Lower leg skin (tissue), 4 donors: ENCODE measurements at places on chromosomes 16 and 17. TPM values are rescaled to one million over a fixed set of nuclear protein-coding genes. Genes with fewer than 3 reads are reported as not detected.
A peak's percentile ranks its signal among the peaks of the same experiment; 100 is the strongest.

- no peak for DNase-seq
Observed at GRCh38 chr16:79089735-79090284, 510.7 kb downstream of the MAF start.

DNA sequence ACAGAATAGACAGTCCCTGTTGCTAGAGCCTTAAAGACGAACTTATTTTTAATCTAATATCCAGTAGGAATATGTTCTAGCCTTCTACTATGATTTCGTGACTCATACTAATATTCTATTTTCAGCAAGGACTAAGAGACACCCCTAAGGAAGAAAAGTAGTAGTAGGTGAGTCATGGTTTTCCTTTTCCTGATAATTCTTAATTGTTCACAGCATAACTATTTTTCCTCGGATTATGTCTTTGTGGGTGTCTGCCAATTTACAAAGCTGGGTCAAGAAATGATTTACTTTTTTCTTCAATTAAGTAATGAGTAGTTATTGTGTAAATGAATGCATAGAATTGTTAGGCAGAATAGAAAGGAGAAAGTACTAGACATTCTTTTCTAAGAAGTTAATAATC is 292.2 kb downstream of the TOX3 start:
- no peak for DNase-seq

- no peak for DNase-seq
Observed at GRCh38 chr17:7440113-7440833, 961 bp downstream of the FGF11 start.

GRCh38 chr16:29915590-29916247 is 10.3 kb downstream of the KCTD13 start:
- no peak for DNase-seq

SGCA gene
- total RNA-seq: 2.6 TPM

DNA sequence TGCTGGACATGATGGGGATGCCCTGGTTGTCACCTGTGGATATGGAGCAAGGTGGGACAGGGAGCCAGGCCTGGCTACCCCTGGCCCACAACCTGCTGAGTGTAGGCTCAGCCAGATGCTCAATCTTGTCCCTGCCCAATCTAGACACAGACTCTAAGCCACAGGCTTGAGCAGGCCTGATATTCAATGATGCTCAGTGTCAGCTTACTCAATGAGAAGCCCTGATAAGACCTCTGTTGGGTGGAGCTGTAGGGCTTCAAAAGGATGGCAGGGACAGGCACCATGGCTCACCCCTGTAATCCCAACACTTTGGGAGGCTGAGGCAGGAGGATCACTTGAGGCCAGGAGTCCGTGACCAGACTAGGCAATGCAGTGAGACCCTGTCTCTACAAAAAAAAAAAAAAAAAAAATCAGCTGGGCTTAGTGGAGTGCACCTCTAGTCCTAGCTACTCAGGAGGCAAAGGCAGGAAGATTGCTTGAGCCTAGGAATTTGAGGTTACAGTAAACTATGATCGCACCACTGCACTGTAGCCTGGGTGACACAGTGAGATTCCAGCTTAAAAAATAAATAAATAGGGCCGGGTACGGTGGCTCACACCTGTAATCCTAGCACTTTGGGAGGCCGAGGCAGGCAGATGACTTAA is 3.4 kb downstream of the LCAT start:
- no peak for DNase-seq

KRT27 gene
- total RNA-seq: not detected

KRT9 gene
- total RNA-seq: 0.91 TPM

DNA sequence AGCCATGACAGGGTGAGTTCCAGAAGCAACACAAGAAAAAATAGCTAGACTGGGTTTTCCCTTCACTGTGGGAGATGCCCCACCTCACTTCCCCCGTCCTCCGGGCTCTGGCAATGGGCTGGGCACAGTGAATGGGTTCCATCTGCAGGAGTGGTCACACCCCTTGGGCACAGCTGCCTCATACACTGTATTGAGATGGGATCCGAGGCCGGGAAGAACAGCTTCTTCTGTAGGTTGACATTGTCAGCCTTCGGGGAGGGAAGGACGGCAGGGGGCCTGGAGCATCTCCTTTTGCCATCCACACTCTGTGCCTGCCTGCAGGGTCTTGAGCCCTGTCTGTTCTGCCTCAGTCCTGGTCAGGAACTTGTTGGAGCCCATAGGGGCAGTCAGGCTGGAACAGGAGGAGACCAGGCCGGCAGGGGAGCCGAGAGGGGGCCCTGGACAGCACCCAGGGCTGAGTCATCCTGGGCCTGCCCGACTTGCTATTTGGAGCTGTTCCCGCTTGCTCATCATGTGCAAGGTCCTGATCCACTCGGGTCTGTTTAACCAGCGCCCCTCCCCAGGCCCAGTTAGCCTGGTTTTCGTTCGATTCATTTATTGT is 286.7 kb downstream of the SEC14L1 start:
- peak; percentile 95 for DNase-seq

KRTAP9-3 gene
- total RNA-seq: 0.27 TPM

GRCh38 chr17:38733982-38734973 is 4.1 kb downstream of the CISD3 start:
- no peak for DNase-seq

DNA sequence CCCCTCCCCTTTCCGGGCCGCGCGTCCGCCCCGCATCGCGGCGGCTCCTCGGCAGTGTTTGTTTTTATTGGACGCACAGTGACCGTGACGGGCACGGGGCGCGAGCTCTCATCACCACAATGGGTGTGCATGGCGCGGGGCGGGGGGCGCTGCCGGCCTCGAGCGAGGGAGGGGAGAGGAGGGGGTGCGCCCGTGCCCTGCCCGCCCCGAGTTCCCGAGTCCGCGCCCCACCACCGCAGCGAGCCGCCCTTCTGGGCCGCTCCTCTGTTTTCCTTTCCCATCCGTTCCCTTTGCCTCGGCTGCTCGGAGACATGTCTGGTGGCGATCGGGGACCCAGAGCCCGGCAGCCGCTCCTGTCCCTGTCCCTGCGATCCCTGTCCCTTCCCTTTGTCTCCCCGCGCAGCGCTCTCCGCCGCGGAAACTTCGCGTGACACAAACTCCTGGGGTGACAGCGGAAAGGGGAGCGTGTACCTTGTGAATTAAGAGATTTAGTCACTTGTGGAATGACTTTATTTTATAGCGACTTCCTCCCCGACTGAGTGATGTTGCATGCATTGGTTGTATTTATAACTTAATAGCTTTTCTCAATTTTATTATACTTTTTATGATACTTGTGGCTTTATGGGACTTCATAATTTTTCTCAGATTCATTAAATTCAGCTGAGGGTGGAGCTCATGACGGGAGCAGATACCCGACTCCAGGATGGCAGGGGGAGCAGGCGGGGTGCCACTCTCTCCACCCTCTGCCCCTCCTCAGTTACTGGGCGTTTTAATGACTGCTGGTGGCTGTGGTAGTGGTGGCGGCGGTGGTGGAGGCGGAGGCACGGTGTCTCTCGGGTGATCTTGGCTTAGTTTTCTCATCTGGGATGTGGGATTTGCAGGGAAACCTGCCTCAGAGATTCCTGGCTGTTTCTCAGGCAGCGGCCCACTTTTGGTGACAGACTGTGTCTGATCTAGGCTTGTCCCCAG is 40.8 kb downstream of the MRM1 start:
- no peak for DNase-seq

- no peak for DNase-seq
Observed at GRCh38 chr17:76547183-76547641, 7.4 kb downstream of the PRCD start.
